T47D (cell line): ENCODE measurements at places on chromosomes 12 and 14.

GRCh38 chr14:94670692-94671285, 58.6 kb downstream of the SERPINA3 start:
- DNase-seq, result no peak

DNA sequence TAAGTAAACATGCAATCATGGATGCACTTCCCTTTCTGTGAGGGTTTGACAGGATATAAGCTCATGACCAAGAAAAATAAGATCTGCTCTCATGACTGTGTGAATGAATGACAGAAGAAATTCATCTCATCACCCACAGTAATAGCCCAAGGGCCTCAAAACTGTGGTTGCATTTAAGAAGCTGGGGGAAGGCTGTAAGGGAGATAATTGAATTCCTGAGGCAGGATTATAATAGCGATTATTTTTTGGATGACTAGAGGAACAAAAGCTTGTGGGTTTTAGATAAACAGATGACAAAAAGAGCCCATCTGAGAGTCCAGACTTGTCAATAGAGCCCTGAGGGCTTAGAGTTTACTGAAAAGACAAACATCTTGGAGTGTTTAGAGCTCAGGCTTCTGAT, 161.2 kb downstream of the NTF3 start:
- DNase-seq, result no peak

DNA sequence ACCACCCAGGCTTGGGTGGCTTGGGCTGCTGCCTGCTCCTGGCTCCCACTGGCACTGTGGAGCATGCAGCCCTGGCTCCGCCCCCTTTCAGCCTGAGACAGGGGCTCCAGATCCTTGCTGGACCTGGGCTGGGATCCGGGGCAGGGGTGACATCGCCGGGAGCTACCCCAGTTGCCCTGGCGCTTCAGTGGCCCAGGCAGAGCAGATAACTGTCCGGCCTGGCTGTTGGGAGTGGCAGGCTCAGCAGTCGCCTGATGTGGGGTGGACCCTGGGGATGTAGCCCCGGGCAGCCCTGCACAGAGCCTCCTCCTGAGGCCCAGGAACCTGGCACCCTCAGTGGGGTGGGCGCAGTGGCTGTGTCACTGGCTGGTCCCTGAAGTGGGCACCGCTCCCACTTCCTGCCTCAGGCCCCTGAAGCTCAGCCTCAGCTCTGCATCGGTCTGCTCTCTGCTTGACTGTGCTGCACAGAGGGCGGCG, 57.9 kb downstream of the FUT8 start:
- no peak for DNase-seq

GRCh38 chr12:120110550-120111501, 5.7 kb downstream of the RAB35 start:
- no peak for DNase-seq

- DNase-seq, result no peak
These were observed 2.3 kb downstream of the NRXN3 start for GRCh38 chr14:78172428-78172827.

- no peak for DNase-seq
These were observed 453.8 kb downstream of the TMEM121 start for GRCh38 chr14:105980224-105980623.

- DNase-seq, result no peak
These were observed 80.9 kb downstream of the NDUFA12 start for GRCh38 chr12:94922561-94922960.

- peak; percentile 71 for DNase-seq
These were observed 281.7 kb upstream of the AMIGO2 start for GRCh38 chr12:47361389-47362021.

- no peak for DNase-seq
These were observed 227.2 kb upstream of the TBX3 start for GRCh38 chr12:114911196-114911595.

DNA sequence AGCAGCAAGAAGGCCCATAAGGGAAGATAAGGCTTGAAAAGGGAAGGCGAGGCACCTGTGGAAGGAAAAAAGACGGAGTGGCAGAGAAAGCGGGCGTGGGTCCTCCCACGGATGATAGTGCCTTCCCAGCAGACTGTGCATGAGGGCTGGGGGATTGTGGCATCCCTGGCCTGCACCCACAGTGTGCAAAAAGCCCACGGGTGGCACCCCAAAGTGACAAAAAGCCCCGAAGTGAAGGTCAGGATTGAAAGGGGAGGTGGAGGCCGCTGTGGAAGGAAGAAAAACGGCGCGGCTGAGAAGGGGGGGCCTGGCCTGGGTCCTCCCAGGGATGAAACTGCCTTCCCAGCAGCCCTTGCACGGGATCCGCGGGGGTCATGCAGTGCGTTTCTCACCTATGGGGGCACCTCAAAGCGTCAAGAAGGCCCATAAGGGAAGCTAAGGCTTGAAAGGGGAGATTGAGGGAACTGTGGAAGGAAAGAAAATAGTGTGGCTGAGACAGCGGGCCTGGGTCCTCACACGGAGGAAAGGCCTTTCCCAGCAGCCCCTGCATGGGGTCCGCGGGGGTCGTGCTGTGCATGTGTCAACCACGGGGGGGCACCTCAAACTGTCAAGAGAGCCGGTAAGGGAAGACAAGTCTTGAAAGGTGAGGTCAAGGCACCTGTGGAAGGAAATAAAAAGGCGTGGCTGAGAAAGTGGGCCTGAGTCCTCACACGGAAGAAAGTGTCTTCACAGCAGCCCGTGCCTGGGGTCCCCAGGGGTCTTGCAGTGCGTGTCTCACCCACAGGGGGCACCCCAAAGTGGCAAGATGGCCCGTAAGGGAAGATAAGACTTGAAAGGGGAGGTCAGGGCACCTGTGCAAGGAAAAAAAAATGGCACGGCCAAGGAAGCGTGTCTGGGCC, 274.1 kb downstream of the ALG10 start:
- DNase-seq, result no peak

GRCh38 chr12:93759512-93760081, 82.4 kb downstream of the CRADD start:
- DNase-seq, result no peak

GRCh38 chr14:58568322-58568721, 69.4 kb upstream of the DACT1 start:
- no peak for DNase-seq

GRCh38 chr14:65565948-65566347, 153.4 kb downstream of the FUT8 start:
- no peak for DNase-seq

DNA sequence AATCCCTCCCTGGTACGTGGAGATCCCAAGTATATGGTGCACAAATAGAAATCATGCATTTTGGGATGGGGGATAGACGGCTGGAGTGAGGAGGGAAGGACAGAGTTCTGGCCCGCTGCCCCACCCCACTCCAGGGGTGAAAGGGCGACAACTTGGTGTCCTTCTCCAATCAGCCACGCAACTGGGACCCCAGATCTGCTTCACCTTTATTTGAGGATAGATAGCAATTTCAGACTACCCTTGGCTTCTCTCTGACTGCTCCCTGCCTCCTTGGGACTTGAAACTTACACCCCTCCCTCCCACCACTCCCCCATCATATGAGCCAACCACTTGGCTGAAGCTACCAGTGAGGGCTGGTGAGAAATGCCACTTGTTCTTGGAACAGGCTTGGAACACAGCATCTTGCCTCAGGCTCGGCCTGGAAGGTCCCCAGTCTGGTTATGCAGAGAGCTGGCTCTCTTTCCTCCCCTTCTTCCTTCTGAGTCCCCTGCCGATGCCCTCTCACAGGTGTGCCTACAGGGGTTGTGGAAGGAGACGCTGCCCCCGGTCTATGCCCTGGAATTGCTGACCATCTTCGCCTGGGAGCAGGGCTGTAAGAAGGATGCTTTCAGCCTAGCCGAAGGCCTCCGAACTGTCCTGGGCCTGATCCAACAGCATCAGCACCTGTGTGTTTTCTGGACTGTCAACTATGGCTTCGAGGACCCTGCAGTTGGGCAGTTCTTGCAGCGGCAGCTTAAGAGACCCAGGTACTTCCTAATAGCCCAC, 8.1 kb downstream of the OAS3 start:
- no peak for DNase-seq

DNA sequence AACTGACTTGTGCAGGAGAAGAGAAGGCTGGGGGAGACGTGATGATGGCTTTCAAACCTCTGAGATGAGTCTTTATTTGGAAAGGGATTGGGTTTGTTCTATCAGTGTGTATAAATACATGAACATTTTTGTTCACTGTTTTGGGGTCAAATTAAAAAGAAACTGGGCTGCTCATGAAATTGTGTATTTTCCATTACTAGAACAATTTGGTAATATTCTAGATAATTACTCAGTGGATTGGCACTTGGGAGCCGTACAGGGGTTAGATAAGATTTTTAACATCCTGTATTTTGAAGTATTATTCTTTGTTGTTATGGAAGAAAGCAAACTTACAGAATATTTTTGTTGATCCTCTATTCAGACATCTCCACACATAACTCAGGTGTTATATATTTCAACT, 340.6 kb downstream of the PRKD1 start:
- DNase-seq, result no peak

DNA sequence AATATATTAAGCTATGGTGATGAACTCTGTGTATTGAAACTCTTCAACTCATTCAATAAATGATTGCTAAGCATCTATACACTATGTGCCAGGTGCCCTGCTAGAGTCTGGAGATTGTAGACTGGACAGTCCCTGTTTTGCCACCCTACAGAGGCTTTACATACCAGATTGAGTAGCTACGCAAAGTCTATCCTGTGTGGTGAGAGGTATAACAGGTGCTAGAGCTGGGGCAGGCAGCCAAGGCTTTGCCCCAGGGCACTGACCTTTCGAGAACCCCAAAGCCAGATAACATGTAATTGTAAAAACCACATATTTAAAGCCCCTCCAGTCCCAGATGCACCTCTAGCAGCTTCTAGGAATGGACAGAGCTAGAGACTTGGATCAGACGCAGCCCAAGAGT, 52.8 kb downstream of the PPM1H start:
- DNase-seq, result no peak

DNA sequence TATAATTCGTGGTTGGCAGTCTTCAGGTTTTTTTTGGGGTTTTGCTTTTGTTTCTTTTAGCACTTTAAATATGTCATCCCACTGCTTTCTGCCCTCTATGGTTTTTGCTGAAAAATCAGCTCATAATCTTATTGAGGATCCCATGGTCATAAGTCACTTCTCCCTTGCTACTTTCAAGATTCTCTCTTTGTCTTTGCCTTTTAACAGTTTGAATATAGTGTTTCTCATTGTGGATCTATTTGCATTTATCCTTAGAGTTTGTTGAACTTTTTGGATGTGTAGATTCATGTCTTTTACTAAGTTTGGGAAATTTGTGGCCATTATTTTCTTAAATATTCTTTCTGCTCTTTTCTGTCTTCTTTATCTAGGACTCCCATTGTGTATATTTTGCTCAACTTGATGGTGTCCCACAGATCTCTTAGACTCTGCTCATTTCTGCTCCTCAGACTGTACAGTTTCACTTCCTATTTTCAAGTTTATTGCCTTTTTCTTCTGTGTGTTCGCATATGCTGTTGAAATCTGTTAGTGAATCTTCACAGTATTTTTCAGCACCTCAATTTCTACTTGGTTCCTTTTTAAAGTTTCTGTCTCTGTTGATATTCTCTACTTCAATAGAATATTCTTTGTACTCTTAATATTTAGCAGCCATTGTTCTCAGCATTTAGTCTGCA, 70.8 kb downstream of the WNK1 start:
- no peak for DNase-seq

GRCh38 chr12:117377758-117378157, 16.3 kb upstream of the NOS1 start:
- peak; percentile 71 for DNase-seq

DNA sequence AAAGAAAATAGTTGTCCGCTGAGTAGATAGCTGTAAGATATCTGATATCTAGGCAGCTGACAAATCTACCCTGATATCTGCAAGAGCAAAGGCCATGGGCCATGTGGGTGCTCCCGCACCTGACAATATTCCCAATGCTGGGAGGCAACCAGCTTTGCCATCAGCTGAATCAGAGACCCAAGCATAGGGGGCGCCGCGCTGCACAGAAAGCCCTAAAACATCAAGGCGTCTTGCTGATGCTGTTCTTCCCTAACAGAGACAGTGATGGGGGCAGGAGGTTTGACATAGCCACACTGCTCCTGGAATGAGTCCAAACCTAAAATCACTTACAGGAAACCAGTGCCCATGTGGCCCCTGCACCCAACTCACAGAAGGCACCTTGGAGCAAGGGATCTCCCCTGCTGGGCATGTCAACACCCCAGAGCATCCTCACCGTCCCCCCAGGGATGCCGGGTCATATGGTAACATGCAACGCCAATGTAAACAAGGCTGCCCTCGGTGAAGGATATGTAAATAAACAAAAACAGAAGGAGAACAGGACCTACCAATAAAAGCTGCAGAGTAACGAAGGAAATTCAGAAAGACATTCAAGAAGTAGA, 199.5 kb downstream of the TMEM132D start:
- DNase-seq, result no peak

DNA sequence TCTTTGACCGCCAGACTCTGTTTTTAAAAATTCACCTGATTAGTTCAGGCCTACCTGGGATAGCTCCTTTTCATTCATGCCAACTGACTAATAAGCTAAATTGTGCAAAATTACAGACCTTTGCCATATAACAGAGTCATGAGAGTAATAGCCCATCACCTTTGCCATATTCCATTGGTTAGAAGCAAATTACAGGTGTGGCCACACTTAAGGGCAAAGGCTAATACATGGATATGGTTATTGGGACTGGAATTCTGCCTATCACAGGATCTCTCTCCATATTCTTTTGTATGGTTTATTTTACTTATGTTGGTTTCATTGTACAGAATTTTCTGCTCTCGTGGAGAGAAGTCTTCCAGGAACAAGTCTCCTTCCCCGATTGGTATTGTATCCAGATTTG, 115.2 kb downstream of the EGLN3 start:
- no peak for DNase-seq

- DNase-seq, result peak; percentile 57
These were observed 163.9 kb downstream of the MED13L start for GRCh38 chr12:116113398-116114130.

DNA sequence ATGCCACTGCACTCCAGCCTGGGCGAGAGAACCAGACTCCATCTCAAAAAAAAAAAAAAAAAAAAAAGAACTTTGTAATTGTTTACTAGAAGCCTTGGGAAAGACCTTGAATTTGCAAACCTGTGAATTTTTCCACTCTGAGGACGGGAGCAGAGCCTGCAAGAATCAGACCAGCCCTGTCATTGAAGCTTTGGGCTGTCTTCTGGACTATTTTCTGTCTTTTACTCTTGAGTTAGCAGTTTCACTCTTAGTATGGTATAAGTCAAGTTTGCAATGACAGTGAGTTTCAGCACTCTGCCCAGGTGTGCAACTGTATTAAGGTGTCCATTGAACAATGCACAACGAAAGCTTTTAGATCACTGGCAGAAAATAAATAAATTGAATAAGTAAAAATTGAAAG, 81.4 kb upstream of the KRAS start:
- no peak for DNase-seq

GRCh38 chr12:32002848-32003493, 43.8 kb downstream of the RESF1 start:
- no peak for DNase-seq

- no peak for DNase-seq
These were observed 14.3 kb upstream of the RIC8B start for GRCh38 chr12:106760184-106760531.

GRCh38 chr12:114404926-114405518, 922 bp downstream of the TBX5 start:
- no peak for DNase-seq

- DNase-seq, result no peak
These were observed 268.6 kb downstream of the BTG1 start for GRCh38 chr12:91877022-91877421.

- DNase-seq, result no peak
These were observed 9.8 kb downstream of the DHRS1 start for GRCh38 chr14:24289649-24290280.

GRCh38 chr12:28145216-28145615, 45.0 kb upstream of the CCDC91 start:
- DNase-seq, result no peak
